M059J (cell line): ENCODE measurements at places on chromosomes 1 and 21.

GRCh38 chr1:235954306-235955283 lies 87.9 kb upstream of the LYST start:
- no peak for DNase-seq

- no peak for DNase-seq
Observed at GRCh38 chr1:90919190-90919719, 102.6 kb downstream of the ZNF644 start.

DNA sequence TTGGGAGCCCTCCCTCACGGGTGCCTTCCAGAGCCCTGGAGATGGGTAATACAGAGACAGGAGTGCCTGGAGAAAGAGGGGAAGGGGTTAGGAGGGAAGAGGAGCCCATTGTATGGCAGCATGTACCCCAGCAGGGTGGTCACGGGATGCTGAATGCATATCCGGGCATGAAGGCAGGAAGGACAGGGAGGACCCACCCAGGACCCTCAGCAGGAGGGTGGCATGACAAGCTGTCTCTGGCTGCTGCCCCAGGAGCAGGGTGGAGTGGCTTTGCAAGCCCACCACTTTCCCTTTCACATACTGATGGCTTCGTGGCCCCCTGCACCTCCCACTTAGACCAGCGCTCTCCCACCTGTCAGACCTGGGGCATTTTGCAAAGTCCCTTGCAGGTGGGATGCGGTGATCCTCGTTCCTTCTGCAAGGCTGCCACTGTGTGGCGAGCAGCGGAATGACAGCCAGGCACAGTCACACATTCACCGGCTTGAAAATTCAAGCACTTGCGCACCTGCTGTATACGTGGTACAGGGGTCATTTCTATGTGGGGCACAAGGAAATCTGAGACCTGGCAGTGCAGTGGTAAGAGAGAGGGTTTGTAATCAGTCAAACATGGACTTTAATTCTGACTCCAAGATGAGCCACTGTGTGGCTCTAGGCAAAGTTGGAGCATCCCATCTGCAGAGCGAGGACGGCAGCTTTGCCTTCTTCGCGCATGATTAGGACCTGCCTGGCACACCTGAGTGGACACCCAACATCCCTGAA lies 53.2 kb upstream of the TMEM51 start:
- DNase-seq, result peak; percentile 42

GRCh38 chr1:213539464-213539863 lies 448.3 kb upstream of the PROX1 start:
- no peak for DNase-seq

GRCh38 chr1:41511239-41511540 lies 26.7 kb upstream of the EDN2 start:
- DNase-seq, result no peak
